ENCODE measurements at places on chromosomes 12 and 14.

GRCh38 chr12:2336409-2336829 is 283.6 kb downstream of the CACNA1C start:
- DNase-seq: peak; percentile 84

- DNase-seq: peak; percentile 6
Observed at GRCh38 chr14:51219473-51220448, 20.3 kb upstream of the TMX1 start.

DNA sequence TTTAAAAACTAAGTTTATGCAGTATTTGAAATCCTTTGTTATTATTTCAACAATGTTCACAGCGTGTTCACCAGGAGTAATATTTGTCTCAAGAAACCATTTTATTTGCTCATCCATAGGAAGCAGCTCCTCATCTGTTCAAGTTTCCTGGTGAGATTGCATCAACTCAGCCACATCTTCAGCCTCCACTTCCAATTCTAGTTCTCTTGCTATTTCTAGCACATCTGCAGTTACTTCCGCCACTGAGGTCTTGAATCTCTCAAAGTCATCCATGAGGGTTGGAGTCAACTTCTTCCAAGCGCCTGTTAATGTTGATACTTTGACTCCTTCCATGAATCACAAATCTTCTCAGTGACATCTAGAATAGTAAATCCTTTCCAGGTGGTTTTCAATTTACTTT is 18.0 kb downstream of the CLEC9A start:
- DNase-seq: no peak

- DNase-seq: no peak
Observed at GRCh38 chr14:76697246-76697905, 63.9 kb upstream of the VASH1 start.

DNA sequence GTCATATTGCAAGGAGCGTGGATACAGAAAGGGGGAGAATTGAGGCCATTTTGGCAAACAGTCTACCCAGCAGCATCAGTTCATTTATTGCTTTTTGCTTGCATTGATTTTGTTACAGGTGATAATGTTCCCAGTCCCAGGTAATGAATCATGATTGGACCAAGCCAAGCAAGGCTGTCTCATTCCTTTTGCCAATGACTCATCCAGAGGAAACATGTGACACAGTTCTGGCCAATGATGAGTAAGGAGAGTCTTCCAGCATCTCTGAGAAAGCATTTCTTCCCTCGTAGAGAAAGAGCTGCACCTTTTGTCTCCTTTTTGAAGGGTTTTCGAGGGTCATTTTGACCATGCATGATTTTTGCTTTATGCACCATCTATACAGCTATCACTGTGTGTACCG is 68.2 kb downstream of the SLC15A4 start:
- peak; percentile 3 for DNase-seq

DNA sequence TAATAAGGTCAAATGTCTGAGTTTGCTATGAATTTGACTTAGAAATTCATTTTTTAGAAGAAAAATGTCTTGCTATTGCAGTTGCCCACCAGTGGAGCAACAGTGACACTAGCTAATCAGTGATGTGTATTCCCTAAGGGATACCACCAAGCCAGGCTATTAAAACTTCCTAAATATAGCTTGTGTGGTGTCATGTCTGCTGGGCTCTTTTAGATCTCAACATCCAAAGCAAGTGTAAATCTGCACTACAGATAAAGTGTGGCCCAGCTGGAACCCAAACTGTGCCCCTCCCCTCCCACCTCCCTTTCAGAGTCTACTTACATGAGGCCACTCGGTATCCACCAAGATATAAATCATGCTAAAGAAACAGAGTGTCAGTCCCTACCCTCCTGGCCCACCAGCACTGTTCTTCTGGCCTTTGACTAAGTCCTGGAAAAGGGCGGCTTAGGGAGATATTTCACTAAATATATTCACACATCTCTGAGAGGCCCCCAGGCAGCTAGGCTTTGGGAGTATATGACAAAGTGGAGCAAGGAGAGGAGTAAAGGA is 53.8 kb downstream of the SLC35F4 start:
- DNase-seq: no peak

DNA sequence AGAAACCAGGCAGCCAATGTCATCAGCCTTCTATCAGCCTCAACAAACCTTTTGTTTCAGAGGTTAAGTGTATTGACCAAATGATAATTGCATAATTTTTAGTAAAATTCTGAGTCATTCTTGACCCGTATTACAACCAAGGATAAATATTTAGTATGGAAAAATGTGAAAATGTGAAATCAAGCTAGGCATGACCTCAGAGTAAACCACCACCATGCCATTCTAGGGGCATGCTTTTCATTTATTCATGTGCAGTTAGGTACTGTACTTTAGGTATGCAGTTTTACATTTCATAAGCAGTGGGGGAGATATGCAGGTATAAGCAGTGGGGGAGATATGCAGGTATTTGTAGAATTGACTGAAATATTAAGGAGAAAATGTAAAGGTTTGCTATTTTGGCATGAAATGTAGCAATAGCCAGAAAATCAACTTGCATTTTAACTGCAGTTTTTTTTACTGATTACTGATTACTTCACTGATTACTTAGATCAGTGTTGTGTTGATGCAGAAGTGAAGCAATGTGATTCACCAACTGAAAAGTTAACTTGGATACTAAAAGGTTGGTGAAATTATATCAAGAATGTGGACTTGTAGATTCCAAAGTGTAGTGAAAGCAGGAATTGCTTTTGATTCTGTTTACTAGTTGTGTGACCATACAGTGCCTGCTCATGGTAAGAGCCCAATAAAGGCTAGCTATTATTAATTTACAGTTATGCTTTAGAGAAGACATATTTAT is 184.2 kb downstream of the ESR2 start:
- DNase-seq: no peak

GRCh38 chr14:28570391-28570790 is 196.2 kb upstream of the FOXG1 start:
- DNase-seq: no peak

DNA sequence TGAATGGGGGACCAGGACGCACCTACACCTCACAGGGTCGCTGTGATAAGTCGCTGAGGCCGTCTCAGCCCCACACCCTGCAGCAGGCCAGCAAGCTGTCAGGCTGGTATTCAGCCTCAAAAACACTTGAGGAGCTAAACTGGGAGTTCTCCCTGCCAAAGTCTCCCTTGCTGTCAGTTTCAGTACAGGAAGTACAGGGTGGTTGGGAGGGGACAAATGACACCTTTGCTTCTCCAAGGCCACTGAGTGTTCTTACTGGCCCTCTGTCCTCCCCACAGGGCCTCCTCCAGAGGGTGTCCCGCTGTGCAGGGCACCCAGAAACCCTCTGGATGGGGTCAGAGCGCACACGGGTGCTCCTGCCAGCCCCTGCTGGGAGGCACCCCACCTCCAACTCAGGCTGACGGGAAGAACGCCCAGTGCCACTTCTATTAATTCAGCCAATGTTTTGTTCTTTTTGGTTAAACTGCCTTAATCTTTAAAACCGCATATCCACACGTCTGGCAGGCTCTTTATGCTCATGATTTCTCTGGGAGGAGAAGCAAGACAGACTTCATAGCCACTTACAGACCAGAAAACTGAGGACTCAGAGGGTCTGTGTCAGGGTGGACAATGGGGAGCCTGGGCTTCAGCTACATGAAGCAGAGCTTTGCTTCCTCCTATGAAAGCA is 75.9 kb downstream of the ITPK1 start:
- DNase-seq: no peak

- DNase-seq: no peak
Observed at GRCh38 chr14:80764921-80765507, 176.5 kb downstream of the CEP128 start.

GRCh38 chr14:53517270-53517960 is 364.3 kb upstream of the DDHD1 start:
- DNase-seq: no peak

DNA sequence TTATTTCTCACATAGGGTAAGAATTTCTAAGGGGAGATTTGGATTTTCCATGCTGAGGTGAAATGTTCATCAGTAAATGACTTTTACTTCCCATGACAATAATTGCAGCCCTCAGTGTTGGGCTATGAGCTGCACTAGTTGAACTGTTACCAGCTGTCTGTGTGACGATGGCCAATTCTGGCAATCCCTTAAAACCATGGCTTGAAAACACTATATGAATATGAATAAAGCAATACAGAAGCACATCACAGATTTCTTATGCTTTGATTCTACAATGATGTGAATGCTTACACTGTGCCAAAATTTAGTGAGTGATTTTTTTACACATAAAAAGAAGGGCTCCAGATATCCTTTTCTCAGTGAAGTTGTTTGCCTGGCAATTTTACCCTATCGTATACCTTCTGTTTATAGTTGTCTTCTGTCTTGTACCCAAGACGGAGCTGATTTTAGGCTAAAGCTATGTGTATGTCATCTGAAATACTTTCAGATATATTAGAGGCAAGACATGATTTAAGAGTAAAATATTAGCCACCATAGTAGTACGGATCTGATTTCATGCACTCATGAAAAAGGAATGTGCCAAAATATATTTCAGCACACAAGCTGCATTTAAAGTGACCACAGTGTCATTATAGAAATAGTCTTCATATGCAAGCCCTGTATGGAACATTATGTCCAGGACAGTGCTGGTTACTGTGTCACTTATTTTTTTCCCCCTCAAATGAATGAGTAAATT is 52.0 kb downstream of the SLC38A4 start:
- peak; percentile 26 for DNase-seq

- DNase-seq: no peak
Observed at GRCh38 chr12:6241495-6241894, 41.3 kb downstream of the CD9 start.

DNA sequence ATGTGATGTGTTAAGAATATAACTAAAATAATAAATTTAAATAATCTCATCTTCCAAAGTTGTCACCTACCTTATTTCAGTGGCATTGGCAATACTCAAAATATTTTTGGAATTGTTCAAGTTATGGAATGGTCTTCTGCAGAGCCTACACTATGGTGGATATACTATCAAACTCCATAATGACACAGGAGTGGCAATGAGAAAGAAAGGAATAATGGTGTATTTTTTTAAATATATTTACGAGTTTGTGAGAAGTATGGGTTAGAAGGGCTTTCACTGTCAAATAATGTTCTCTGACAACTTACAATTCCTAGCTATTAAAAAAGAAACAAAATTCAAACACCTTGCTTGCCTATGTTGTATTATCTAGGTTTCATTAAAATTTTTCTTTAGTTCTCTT is 38.1 kb downstream of the HEATR5A start:
- no peak for DNase-seq

DNA sequence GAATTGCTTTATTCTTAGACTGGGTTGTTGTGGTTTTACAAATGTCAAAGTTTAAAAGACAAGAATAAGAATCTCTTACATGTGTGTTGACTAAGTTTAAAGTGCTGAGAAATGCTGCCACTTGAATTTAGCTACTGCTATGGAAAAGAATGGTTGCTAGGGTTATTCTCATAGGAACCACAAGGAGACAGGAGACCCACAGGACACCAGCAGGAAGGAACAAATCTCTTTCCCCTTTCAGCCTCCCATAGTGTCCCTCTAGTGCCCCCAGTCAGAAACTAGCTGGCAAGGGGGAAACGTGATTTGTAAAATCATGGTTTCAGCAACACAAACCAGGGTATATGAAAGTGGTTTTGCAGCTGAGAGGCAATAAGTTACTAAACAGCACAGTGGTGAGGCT is 102.7 kb downstream of the ST8SIA1 start:
- no peak for DNase-seq

GRCh38 chr14:65301862-65302539 is 110.5 kb upstream of the FUT8 start:
- DNase-seq: no peak

DNA sequence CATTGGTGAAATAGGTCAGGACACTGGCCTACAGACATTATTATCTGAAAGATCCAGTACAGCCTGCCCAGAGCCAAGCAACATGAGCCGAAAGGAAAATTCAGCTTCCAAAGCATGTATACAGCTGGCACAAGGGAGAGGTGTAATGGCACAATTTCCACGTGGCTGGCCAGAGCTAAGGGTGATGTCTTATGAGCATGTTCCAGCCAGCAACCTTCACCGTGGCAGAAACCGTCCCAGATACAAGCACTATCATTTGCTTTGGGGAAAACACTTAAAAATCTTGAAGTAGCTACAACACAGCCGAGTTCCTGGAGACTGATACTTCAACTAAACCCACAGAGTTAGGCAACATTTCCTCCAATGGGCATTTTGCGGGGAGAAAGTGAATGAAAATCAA is 44.5 kb downstream of the CORO1C start:
- DNase-seq: no peak

- peak; percentile 17 for DNase-seq
Observed at GRCh38 chr14:49950275-49951228, 57.7 kb downstream of the ARF6 start.

DNA sequence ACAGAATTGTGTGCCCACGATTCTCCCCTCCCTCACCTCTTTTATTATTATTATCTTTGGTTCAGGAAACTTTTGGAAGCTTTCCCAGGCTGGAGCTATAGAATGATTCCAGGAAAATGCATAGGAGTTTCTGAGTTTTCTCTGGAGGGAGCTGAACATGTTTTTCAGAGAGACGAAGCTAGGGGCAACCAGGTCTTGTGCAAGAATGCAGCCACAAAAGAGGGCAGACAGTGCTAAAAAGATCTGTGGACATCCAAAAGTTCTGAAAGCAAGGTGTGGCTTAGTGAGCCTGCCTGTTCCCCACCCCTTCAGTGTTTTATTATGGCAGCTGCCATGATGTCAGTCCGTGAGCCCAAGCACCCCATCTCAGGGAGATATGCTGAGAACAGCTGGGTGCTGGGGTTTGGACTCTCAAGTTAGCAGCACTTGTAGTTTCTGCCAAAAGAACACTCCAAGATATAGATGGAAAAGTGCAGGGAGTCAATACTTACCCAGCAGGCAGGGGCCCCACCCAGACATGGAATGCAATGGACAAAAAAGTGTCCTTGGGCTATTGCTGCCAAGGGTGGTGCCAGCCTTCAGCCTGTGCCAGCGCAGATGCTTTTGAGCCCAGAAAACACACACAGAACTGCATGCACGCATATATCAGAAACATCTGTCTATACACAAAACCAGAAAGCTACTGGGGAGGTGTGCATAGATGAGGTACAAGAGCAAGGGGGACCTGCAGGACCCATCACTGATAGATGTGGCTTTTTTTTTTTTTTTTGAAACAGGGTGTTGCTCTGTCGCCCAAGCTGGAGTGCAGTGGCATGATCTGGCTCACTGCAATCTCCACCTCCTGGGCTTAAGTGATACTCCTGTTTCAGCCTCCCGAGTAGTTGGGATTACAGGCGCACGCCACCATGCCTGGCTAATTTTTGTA is 17.0 kb upstream of the IRF2BPL start:
- DNase-seq: no peak

- no peak for DNase-seq
Observed at GRCh38 chr12:103468837-103469236, 26.9 kb downstream of the C12orf42 start.

DNA sequence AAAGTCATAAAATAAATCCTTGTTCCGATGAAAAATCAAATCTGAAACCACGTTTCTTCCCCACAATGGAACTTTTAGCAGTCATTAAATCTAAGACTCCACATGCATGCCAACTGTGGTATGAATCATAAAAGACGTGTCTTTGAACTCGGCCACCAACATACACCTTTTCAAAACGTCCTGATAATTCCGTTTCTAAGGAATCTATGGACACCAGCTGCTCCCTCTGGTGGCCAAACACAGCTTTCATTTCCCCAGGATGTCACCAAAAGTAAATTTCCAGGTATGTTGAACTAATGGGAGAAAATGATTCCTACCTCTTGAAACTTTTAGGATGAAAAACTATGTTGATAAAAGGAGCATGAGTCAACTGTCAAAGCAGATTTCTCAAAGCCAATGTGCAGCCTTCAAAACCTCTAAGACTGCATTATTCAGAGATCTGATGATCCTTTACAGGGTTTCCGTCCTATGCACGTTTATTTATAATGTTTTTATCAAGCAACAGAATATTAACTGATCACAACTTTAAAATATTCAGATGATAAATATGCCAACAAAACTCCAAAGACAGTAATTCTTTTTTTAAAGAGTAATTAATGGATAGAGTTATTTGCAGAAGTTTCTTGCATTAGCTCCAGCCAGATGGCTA is 96.2 kb downstream of the CIT start:
- DNase-seq: peak; percentile 40

Data from RCC 7860 (cell line).